Colonic mucosa (tissue), 4 donors: ENCODE measurements at places on chromosomes 3 and 15.

DNA sequence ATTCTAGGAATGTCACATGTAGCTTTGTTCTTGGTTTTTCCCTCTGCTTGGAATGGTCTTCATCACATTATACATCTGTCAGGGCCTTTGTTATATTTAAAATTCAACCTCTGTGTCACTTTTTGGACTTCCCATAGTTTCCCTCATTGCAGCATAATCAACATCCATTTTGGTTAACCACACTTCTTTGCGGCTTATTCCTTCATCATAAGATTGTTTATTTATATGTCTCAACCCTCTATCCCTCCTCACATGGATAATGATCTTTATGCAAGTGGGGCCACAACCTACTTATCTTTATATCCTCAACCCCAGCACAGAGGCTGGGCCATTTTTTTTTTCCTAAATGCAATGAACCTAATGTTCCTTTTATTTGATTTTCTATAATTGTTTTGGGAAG is 260.0 kb upstream of the THBS1 start:
- H3K4me1 ChIP-seq = peaks cover 3% of the 10 kb centered on the region
- H3K27ac ChIP-seq = no peak overlapping the region
- H3K36me3 ChIP-seq = no peaks in the 10 kb centered on the region

DNA sequence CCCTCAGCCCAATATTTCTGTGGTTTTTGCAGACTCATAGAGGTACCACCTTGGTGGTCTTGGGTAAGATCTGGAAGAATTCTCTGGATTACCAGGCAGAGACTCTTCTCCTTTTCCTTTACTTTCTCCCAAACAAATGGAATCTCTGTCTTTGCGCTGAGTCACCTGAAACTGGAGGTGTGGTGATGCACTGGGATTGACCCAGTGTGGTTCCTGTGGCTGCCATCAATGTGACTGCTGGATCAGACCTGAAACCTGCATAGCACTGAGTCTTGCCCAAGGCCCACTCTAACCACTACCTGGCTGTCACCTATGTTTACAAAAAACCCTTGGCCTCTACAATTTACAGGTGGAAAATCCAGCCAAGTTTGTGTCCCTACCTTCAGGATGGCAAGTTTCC is 295.3 kb downstream of the RBMS3 start:
- no peak overlapping the region for H3K27ac ChIP-seq
- no peak for DNase-seq

DNA sequence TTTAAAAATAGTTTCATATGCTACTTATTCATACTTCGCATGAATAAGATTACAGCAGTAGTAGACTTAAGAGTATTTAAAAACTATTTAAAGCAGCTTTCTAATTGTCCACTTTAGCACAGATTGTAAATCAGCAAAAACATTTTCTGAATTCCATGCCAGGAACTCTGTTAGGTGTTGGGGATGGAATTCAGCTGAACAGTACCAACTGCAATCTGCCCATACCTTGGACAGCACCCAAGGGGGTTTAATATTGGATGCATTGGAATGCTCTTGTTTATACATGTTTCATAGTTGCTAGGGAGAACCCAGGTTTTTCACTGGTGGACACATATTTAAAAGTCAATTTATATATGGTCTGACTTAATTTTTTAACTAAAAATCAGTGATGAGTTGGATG is 74.8 kb downstream of the PPM1L start:
- no peaks in the 10 kb centered on the region for H3K27me3 ChIP-seq
- H3K4me1 ChIP-seq = no peaks in the 10 kb centered on the region
- no peak overlapping the region for H3K4me3 ChIP-seq
- no peak for DNase-seq
- H3K27ac ChIP-seq = no peak overlapping the region
- H3K36me3 ChIP-seq = no peaks in the 10 kb centered on the region

DNA sequence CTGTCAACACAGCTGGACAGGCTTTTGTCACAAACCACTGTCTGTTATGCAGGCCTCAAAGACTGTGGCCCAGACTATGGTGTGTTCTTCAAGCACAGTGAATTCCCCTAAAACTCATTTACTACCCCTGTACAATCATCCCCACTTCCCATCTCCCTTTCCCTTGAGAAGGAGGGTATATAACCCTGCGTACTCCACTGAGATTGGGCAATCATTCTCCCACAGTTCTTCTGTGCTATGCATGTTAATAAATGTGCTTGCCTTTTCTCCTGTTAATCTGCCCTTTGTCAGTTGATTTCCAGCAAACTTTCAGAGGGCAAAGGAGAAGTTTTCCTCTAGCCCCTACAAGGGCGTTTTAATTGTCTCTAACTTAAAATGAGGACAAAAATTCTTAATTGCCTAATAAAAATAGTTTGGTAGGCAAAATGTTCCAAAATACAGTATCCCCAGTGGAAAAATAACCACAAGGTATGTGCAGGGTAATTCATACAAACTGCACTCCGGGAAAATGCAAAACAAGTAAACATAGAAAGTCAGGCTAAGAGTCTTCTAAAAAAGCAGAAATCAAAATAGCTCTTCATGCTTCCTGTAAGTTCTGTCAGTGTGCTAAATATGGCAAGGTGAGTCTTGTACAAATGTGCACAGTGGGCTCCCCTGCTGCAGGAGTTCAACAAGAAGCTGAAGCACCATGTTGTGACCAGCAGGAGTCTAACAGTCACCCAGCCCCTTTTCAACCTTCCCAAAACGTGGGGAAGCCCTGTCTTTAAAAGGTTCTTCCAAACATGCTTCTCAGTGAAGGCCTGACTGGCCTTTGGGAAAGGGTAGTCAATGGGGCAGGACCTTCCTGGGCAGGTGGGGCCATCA is 10.2 kb downstream of the ATP10A start:
- H3K4me3 ChIP-seq = no peak overlapping the region
- H3K27me3 ChIP-seq = no peaks in the 10 kb centered on the region
- H3K4me1 ChIP-seq = peaks cover 3% of the 10 kb centered on the region
- H3K36me3 ChIP-seq = no peaks in the 10 kb centered on the region

GRCh38 chr3:45758871-45759270 is 37.5 kb downstream of the SLC6A20 start:
- no peaks in the 10 kb centered on the region for H3K27me3 ChIP-seq
- H3K27ac ChIP-seq = no peak overlapping the region
- DNase-seq = no peak
- H3K4me3 ChIP-seq = no peak overlapping the region

- no peak overlapping the region for H3K4me3 ChIP-seq
- no peak overlapping the region for H3K27ac ChIP-seq
These were observed 33.4 kb upstream of the SRP14 start for GRCh38 chr15:40072216-40072990.

DNA sequence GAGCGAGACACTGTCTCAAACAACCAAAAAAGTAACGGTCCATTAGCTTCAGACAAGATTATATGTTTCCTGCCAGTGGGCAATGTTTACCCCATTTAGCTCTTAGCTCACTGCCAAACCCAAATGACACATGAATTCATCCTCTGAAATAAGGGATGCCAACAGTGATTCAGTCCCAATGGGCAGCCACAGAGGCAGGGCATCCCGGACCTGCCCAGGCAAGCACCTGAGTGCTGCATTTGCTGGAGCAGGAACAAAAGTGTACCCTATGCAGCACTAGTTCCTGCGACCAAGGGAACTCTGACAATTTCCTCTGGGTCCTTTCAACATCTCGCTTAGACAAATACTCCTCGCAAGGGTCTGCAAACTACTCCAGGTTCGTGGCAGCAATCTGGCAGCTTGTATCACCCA is 8.0 kb downstream of the IP6K2 start:
- no peak for DNase-seq
- H3K4me3 ChIP-seq = no peak overlapping the region
- no peaks in the 10 kb centered on the region for H3K27me3 ChIP-seq
- H3K4me1 ChIP-seq = peaks cover 14% of the 10 kb centered on the region

- no peak overlapping the region for H3K4me3 ChIP-seq
- no peak overlapping the region for H3K27ac ChIP-seq
These were observed 64.5 kb downstream of the LRCH3 start for GRCh38 chr3:197855571-197855970.

DNA sequence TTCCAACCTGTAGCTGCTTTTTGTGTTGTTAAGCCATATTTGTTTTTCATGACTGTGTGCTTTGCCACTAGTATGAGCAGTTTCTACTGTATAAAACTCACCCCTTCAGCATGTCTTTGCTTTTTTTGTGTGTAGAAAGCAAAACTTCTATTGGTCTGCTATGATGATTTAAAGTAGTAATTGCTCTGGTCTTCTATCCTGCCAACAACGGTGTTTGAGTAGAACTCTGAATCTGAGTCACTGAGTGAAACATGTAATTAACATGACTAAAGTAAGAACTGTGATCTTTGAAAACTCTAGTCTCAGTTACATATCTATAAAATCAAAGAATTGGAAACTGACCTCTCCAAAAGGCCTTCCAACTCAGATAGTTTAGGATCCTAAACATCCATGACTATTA is 133.6 kb downstream of the TPRG1 start:
- H3K36me3 ChIP-seq = no peaks in the 10 kb centered on the region
- H3K27ac ChIP-seq = peak overlapping the region; percentile 79
- no peak overlapping the region for H3K4me3 ChIP-seq
- H3K4me1 ChIP-seq = peaks cover 5% of the 10 kb centered on the region
- no peaks in the 10 kb centered on the region for H3K27me3 ChIP-seq

GRCh38 chr3:126798521-126798920 is 94.5 kb downstream of the CHCHD6 start:
- no peaks in the 10 kb centered on the region for H3K36me3 ChIP-seq
- no peaks in the 10 kb centered on the region for H3K27me3 ChIP-seq
- DNase-seq = no peak
- no peak overlapping the region for H3K4me3 ChIP-seq
- H3K4me1 ChIP-seq = no peaks in the 10 kb centered on the region
- H3K27ac ChIP-seq = no peak overlapping the region

GRCh38 chr3:157166115-157166514 is 6.2 kb upstream of the CCNL1 start:
- H3K4me1 ChIP-seq = no peaks in the 10 kb centered on the region
- no peak overlapping the region for H3K4me3 ChIP-seq
- H3K36me3 ChIP-seq = no peaks in the 10 kb centered on the region

GRCh38 chr3:148845756-148846395 is 18.3 kb downstream of the CPB1 start:
- H3K27ac ChIP-seq = no peak overlapping the region
- DNase-seq = no peak
- H3K27me3 ChIP-seq = no peaks in the 10 kb centered on the region
- no peaks in the 10 kb centered on the region for H3K4me1 ChIP-seq
- H3K36me3 ChIP-seq = no peaks in the 10 kb centered on the region
- H3K4me3 ChIP-seq = no peak overlapping the region

- no peaks in the 10 kb centered on the region for H3K27me3 ChIP-seq
- no peak overlapping the region for H3K27ac ChIP-seq
- H3K4me1 ChIP-seq = no peaks in the 10 kb centered on the region
These were observed 338.3 kb upstream of the CTDSPL start for GRCh38 chr3:37523361-37523760.

GRCh38 chr3:58261954-58262666 is 24.5 kb downstream of the ABHD6 start:
- no peak overlapping the region for H3K4me3 ChIP-seq
- no peaks in the 10 kb centered on the region for H3K36me3 ChIP-seq
- no peak overlapping the region for H3K27ac ChIP-seq
- H3K4me1 ChIP-seq = no peaks in the 10 kb centered on the region

DNA sequence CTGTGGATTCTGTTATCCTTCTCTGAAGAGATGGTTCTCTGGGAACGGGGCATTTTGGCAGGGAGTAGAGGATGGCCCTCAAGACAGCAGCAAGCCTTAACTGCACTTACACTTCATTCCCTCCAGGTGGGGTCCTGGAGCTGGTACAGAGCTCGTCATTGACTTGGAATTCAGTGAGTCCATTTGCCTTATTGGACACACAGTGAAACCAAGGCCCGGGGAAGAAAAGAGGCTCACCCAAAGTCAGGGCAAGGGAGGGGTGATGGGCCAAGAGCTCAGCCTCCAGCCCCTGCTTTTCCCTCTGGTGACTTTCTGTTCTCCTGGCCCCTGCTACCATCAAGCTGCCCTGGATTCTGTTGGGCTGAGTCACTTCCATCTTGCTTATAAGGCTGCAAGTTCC is 125.6 kb downstream of the ETFA start:
- no peaks in the 10 kb centered on the region for H3K4me1 ChIP-seq
- no peak overlapping the region for H3K4me3 ChIP-seq
- peak; percentile 42 for DNase-seq
- H3K27me3 ChIP-seq = no peaks in the 10 kb centered on the region

DNA sequence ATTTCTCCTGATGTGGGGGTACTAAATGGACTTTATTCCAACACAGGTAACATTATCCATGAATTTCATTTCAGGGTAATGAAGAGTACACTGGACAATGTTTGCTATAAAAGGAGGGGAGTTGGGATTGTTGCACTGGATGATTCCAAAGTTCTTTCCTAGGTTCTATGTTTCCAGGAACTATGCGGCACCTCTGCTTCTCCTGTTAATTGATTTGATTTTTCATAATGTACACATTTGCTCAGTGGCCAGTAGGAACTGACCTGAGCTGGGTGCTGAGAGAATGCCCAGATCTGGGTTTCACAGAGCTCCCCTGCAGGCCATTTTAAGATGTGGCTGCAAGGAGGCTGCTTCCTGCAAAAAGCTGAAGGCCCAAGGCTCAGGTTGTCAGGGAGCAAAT is 171.7 kb downstream of the KLF13 start:
- no peak overlapping the region for H3K4me3 ChIP-seq
- H3K27me3 ChIP-seq = no peaks in the 10 kb centered on the region
- no peaks in the 10 kb centered on the region for H3K36me3 ChIP-seq
- H3K27ac ChIP-seq = no peak overlapping the region
- DNase-seq = no peak

GRCh38 chr3:132448216-132448961 is 31.1 kb downstream of the DNAJC13 start:
- no peak overlapping the region for H3K27ac ChIP-seq
- H3K4me1 ChIP-seq = no peaks in the 10 kb centered on the region
- DNase-seq = peak; percentile 31
- H3K36me3 ChIP-seq = no peaks in the 10 kb centered on the region
- H3K4me3 ChIP-seq = no peak overlapping the region
- H3K27me3 ChIP-seq = no peaks in the 10 kb centered on the region

DNA sequence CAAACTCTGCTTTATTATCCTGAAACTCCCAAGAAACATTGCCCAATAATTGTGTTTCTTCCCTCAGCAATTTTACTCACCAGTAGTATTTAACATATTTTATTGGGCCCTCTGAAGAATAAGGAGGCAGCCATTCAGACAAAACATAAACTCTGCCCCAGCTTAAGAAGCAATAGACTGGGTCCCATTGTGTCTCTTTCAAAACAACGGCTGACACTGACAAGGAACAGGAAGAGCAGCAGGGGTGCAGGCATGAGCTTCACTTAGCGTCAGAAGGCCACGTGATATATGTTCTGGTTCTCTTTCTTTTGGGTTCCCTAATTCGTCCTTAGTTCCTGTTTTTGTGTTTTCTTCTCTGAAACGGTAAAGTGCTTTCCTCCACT is 242.3 kb downstream of the FHIT start:
- no peak overlapping the region for H3K4me3 ChIP-seq
- no peaks in the 10 kb centered on the region for H3K4me1 ChIP-seq
- no peaks in the 10 kb centered on the region for H3K27me3 ChIP-seq
- H3K36me3 ChIP-seq = no peaks in the 10 kb centered on the region
- H3K27ac ChIP-seq = no peak overlapping the region

DNA sequence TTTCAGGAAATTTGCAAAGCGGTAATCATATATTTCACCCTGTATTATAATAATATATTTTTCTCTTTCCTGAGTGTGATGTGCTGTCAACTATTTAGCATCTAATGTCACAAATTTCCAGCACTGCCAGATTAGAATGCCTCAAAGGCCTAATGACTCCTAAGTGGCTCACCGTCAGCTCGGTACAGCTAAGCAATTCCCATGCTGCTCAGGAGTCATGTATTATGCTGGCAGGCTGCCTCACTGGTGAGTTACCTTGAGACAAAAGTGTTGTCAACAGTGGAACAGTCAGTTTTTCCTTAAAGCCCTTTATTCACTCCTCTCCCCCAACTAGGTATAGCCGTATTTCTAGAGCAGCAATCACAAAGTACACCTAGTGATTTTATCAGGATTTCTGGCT is 83.6 kb downstream of the NSUN3 start:
- no peak for DNase-seq
- no peak overlapping the region for H3K4me3 ChIP-seq
- no peaks in the 10 kb centered on the region for H3K27me3 ChIP-seq
